ENCODE measurements at places on chromosomes 16 and 17. TPM values are rescaled to one million over a fixed set of nuclear protein-coding genes. Genes with fewer than 3 reads are reported as not detected.

- no peak for DNase-seq
These were observed 416.7 kb downstream of the WWOX start for GRCh38 chr16:78516006-78516736.

DNA sequence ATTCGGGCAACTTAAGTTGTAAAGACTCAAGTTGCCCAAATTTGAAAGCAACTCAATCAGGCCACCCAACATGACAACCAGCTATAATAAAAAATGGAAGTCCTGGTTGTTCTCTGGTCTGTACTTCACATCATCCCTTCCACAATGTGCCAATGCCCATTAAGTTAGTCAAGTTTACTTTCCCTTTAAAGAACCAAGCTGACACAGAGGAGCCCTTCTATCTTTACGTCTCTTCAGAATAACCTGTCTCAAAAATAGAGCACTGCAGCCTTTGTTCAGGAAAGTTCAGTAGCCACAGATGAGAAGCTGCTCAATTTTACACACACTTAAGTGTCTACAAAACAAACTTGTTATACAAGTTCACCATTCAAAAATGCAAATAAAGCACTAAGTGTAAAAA is 75.1 kb upstream of the C17orf78 start:
- no peak for DNase-seq

DNA sequence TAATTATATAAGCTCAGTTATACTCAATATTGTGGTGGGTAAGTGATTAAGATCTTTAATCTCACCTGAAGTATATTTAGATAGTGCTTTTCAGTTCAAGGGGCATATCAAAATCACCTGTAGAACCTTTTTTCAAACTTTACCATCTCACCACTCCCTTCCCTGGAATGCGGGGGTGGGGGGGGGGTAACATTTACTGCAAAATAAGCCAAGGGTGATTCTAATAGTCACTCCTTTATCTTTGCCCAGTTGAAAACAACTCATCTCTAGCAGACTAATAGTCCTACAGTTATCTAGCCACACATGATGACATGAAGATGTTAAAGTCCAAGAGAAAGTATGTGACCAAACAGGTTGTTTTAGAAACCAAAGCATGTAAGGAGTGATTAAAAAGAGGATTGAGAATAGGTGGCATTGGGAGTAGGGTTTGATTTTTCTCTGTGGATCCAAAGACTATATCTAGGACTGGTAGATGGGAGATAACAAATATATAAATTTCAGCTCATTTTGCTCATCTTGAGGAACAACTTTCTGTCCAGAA is 21.5 kb downstream of the LPCAT2 start:
- no peak for DNase-seq

GRCh38 chr16:62642677-62643076 is 606.4 kb upstream of the CDH8 start:
- no peak for DNase-seq

DNA sequence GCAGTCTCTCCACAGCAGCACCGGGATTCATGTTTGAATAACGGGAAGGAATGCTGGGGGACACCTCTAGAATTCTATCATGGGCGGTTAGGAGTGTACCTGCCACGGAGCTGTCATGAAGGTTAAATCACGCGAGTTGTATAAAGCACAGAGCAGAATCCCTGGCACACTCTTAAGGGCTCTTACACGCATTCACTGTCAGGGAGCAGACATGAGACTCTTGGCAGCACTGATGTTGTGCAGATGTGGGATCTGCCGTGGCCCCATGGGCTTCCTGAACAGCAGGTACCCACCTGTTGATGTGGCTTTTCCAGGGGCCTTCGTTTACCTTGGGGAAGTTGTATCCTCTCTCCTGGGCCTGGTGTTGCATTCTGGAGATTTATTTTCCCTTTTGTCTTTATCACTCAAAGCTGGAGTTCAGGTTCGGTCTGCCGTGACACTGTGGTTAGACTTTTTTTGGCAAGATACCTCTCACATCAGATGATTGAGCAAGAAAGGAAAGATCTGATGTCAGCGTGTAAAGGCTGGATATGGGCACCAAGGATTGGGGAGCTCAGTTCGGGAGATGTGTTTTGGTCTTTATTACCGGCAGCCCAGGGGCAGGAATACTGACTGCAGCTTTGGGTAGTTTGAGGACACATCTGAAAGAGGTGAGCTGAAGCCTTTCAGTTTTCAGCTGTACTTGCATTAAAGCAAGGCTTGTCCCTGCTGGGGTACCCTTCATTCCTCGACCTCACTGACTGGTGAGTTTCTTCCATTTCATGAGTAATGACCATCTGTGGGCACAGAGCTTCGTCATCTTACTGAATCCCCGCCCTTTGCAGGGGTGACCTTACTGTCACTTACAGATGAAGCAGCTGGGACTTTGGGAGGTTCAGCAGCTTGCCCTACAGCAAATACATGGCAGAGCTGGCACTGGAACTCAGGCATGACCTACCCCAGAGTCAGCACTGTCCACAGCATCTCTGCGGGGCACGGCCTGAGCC is 19.3 kb downstream of the KNOP1 start:
- no peak for DNase-seq

- no peak for DNase-seq
These were observed 37.9 kb upstream of the ABCA9 start for GRCh38 chr17:69098625-69099024.

GRCh38 chr17:35708149-35708548 is 23.3 kb upstream of the RASL10B start:
- DNase-seq = no peak

DNA sequence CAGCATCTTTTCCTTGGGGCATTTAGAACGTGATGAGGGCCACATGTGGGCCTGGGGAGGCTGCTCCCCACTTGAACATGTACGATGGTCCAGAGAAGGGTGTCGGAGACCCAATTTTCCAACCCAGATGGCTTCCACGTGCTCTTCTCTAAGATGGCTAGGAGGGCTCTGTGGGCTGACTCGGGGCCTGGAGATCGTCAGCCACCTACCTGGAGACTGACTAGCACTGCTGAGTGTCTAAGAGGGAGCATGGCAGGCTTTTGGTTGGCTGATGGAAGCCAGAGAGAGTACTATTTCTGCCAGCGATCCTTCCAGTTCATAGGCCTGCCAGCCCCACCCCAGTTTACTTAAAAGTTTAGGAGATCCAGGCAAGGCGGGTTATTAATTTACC is 60.2 kb upstream of the CLEC18A start:
- no peak for DNase-seq

- no peak for DNase-seq
These were observed 135.1 kb downstream of the SKAP1 start for GRCh38 chr17:48294806-48295361.

- peak; percentile 86 for DNase-seq
These were observed 43.3 kb downstream of the BCAS3 start for GRCh38 chr17:60720763-60721531.

GRCh38 chr16:71883168-71883848 is 674 bp downstream of the ZNF821 start:
- DNase-seq = peak; percentile 13

GRCh38 chr17:58529275-58529674 is 14.8 kb upstream of the MTMR4 start:
- no peak for DNase-seq

GRCh38 chr17:75542728-75543336 is 17.3 kb downstream of the LLGL2 start:
- no peak for DNase-seq

DNA sequence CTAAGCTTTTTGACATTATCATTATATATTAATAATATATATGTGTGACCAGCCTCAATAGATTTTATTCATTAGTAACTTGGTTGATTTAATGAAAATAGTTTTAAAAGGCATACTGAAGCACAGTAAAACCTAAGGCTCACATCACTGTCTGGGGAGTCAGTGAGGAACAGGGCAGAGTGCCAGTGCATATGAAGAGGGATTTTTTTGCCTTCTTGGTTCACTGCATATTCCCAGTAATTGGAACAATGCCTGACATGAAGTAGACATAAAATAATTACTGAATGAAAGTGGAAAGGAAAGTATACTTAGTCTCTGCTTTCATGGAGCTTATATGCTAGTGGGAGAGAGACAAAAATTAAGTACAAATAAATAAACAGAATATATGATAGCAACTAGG is 81.1 kb downstream of the FTO start:
- no peak for DNase-seq

The RCVRN gene
- total RNA-seq = not detected

DNA sequence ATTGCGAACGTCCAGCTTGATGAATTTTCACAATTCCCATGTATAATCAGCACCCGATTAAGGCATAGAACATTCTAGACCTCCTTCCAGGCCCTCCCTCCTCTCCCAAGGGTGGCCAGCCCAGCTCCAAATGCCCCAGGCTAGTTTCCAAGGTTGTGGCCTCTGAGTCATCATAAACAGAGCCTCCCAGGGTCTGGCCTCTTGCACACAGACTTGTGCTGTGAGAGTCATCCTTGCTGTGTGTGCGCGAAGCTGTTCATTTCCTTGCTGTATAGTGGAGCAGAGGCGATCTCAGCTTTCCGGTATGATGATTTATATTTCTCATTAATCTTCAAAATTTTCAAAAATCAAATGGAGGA is 20.5 kb upstream of the JPH3 start:
- peak; percentile 72 for DNase-seq

GRCh38 chr17:66560691-66561090 is 258.3 kb downstream of the PRKCA start:
- no peak for DNase-seq

The OR3A3 gene
- total RNA-seq = not detected

DNA sequence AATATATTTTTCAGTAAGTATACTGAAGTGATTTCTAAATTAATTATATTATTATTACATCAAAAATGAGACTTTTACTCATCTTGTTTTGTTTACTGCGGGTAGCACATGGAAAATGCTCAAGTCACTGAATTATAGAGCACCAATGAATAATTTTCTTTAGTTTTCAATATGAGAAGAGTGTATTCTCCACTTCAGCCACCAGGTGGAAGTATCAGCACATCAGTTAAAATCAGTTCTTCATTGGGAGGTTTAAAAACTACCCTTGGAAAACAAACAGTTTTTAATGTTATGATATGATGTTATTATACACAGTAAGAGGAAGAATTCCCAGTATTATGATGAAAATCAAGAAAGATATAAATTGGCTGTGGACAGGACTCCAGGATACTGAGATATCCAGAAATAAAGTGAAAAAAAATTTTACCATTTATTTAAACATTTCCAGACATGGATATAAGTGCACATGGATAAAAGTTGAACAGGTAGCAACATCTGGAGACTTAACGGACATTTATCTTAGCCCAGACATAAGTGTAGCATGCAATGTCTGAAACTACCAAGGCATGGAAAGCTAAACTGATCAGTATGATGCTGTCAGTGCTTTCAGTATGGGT is 467.3 kb downstream of the KCNJ2 start:
- DNase-seq = peak; percentile 85

- DNase-seq = no peak
These were observed 48.9 kb upstream of the NKD1 start for GRCh38 chr16:50499254-50499653.

GRCh38 chr16:74570412-74571301 is 36.3 kb downstream of the GLG1 start:
- no peak for DNase-seq

The STX4 gene
- 9.6 TPM for total RNA-seq

DNA sequence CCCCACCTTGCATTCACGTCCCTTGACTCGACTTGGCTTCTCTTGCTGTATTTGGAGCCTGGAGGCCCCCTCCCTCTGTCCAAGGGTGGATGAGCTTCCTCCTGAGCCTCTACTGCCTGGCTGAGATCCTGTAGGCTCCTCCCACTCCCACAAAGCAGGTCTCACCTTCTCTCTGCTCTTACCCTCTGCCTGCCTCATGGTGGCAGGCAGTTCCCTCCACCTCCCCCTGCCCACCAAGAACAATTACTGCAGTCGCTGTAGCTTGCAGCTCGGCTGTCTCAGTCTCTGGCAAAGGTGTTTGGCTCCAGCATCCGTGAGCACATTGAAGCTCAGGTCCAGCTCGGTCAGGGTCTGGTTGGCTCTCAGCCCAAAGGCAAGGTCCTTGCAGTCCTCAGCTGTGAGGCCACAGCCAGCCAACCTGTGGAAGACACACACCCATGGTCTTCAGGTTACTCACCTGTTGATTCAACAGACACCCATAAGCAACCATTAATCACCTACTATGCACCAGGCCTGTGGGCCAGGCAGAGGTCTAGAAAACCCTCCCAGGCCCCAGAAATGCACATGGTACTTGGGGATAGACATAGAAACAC is 42.6 kb downstream of the NLRP1 start:
- DNase-seq = no peak

GRCh38 chr16:81517629-81518438 is 73.2 kb downstream of the CMIP start:
- DNase-seq = no peak

The CHP2 gene
- not detected for total RNA-seq

GRCh38 chr16:46858151-46858550 is 26.0 kb upstream of the GPT2 start:
- DNase-seq = no peak

The MPP3 gene
- total RNA-seq = 6.3 TPM

GRCh38 chr17:38451840-38452529 is 23.7 kb downstream of the ARHGAP23 start:
- DNase-seq = no peak

The PLEKHH3 gene
- 11.1 TPM for total RNA-seq

The ACSM3 gene
- total RNA-seq = 0.48 TPM

The NATD1 gene
- 2.7 TPM for total RNA-seq

- no peak for DNase-seq
These were observed 59.1 kb downstream of the ABCC6 start for GRCh38 chr16:16164243-16164642.

The RAMP2 gene
- total RNA-seq = not detected

DNA sequence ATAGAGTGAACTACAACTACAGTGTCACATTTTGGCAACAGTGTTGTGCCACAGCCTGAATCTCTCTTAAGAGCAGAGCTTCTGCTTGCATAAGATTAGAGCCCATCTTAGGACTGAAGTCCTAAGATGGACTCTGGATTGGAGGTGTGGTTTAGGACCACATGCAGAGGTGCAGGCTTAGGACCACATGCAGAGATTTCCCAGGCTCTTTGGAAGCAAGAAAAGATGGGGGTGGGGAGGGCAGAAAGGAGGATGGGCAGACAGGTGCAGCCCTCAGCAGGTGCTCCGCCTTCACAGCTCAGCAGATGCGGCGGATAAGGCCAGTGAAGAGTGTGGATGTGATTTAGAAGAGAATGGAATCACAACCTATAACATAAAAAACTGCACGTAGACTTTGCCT is 128.7 kb downstream of the TANGO6 start:
- no peak for DNase-seq

GRCh38 chr17:50212121-50212843 is 10.9 kb upstream of the COL1A1 start:
- no peak for DNase-seq

The SGCA gene
- total RNA-seq = not detected
